Stimulated activated CD4-positive, alpha-beta T cell treated with anti-CD3 and anti-CD28 coated beads, Interleukin-1b, Interleukin-23, amount 100 ng/mL, for 4 hours (primary cell): ENCODE measurements at places on chromosomes 1 and 21.

DNA sequence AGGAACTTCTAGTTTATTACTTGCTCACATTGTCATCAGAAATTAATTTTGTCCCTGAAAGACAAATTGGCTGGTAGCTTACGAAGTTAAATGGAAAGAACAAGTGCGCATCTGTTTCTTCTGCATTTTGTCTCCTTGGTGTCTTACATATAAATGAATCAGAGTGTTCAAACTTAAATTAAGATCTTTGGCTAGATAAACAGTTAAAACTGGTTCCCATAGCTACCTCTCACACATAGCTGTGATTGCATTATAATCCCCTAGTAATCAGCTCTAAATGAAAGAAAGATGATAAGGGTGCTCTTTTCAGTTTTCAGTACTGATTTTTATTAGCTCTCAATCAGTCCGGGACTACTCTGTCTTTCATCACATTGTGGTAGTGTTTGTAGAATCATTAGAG is 124.2 kb upstream of the LMO4 start:
- no peak for DNase-seq

GRCh38 chr1:109091078-109091838 is 694 bp downstream of the TMEM167B start:
- no peak for DNase-seq

GRCh38 chr1:181726320-181727012 is 243.1 kb downstream of the CACNA1E start:
- DNase-seq: no peak

DNA sequence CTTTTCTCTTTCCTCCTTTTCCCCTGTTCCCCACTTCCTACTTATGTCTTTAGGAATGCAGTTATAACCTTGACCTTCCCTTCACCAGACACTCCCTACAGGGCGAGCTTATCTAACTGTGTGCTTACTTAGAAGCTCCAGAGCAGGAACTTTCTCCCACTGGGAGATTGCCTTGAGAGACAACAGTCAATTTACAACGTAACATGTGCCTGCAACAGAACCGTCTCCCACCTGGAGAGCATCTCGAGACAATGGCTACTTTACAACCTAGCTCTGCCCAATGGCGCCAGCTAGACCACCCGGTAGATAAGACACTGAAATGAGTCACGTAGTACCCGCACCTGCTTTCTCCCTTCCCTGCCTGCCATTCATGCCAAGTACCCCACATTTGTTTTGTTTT is 16.7 kb downstream of the HMGN1 start:
- DNase-seq: no peak

DNA sequence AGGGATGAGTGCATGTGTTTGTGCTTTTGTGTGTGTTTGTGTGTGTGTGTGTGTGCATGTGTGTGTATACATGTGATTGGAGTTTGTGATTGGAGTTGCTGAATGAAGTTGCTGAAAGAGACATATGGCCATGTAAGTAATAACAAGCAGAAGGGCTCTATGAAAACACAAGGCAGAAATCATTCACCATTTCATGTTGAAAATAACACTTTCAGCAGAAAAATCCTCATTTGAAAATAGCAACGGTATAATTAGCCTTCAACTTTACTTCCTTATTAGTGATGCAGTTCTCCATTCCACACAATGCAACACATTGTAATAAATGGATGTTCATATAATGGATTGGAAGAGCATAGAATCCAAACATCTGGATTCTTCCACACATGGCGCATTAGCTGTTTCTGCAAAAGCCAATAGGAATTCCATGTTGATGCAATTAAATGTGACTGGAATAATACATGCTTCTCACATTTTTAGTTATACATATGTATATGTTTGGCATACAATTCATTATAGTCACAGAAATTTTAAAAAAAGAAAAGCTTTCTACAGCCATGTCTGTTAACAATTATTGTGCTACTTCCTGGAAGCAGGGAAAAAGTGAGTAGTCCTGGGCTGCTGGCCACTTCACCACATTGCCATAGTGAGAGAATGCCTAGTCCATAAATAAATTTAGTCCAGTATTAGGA is 538.0 kb downstream of the LTN1 start:
- DNase-seq: no peak

DNA sequence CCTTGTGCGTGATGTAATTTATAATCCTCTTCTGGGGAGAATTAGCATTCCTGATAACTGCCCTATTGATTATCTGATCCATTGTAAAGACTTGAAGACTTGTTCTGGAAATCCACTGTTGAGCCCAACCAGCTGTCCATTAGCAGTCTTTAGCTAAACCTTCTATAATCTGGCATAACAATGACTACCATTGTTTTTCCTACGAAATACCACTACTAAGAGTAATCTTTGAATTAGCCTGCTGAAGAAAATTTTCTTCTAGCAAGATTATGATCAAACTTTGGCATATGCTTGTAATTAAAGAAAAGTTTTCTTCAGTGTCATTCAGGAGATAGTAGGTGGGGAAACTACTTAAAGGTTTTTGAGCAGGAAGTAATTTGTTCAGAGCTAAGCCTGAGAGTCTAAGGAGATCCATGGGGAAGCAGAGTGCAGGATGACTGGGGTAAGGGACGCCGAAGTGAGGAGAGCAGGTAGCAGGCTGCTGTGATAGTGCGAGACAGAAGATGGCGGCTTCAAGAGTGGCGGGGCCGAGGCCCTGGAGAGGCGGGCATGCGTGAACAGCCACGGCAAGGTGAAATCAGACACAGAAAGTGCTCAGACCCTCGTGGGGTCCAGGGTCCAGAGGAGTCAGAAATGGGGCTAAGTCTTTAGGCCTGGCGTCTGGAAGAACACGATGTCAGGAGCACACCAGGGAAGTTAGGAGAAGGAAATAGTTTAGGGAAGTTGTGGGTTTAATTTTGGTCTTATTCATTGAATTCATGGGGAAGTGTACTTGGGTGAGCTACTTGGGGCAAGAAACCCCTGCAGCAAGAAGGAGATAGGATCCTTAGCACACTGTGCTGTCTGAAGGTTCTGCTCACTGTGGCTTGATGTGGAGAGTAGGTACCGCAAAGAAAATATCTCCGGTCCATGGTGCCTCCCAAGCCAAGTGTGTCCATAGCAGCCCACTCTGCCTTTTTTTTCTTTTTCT is 112.6 kb upstream of the ADAR start:
- no peak for DNase-seq

DNA sequence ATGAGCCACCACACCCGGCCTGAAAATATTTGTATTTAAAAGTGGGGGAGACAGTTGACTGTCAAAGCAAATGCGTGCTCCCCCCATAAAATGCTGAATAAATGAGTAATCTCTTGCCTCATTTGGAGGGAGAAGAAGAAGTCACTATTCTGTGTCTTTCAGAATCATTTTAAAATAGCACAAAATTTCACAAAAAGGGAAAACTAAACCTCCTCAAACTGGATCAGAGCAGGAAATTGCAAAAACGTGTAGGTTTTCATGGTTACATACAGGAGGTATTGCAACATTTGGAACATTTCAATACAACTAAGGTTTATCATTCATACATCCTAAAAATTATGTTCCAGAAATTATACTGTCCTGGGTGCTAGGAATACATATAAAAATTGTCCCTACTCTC is 13.6 kb downstream of the MTF1 start:
- no peak for DNase-seq

GRCh38 chr1:116690849-116691406 is 23.4 kb upstream of the IGSF3 start:
- no peak for DNase-seq

DNA sequence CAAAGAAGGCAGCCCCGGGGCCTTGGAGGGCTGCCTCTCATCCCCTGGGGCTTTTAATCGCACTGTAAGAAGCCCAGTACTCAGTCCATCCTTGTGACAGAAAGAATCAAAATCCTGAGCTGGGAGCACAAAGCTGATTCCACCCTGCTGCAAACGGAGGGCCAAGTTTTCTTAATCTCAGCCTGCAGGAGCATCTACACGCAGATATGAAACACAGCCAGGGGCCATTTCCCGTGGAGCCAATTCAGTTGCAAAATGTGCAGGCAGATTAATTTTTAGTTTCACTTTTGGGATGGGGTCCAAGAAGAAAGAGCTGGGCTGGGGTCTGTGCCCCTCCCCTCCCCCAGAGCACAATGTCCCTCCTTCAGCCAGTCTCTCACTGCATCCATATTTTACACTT is 4.4 kb downstream of the LYPD8 start:
- DNase-seq: no peak

- no peak for DNase-seq
Observed at GRCh38 chr1:7596126-7596965, 174.8 kb upstream of the VAMP3 start.

- DNase-seq: no peak
Observed at GRCh38 chr21:46626975-46627501, 8.4 kb upstream of the PRMT2 start.

DNA sequence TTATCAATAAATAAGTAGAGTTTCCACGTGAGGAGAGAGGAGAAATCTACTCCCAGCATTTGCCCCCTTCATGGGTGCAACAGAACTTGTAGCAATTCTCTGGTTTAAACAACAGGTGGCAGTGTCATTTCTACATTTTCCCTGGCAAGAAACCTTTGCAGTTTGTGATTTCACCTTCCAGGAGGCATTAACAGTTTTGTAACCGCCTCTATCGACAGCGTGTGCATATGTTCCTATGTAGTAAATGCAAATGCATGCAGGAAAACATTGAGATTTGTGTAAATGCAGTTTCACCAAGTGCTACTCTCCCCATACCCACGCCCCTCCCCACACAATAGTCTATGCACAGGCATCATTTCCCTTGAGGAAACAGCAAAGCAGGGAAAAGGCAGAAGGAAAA is 494.7 kb downstream of the SMYD3 start:
- DNase-seq: no peak

DNA sequence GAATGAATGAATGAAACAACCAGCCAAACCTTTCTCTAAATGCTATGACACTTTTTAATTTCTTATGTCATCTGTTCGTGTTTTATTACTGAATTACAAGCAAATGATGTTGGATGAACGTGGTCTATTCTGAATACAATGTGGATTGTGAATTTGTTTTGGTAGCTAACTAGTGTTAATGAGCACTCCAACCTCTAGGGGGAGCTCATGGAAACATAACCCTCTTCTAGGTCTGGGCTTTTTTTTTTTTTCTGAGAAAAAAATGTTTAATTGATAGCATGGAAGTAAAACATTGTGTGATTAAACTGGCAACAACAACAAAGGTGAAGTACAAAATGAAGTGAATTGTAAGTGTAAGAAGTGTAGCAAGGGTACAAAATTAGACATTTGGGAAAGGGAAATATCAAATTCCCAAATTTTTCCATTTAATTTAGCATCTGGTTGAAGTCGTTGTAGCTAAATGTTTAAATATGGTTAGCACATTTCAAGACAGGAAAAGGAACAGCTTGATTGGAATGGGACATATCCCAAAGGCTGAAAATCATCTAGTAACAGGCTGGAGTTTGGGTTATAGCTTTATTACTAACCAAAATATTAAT is 42.6 kb upstream of the PTGS2 start:
- DNase-seq: no peak

DNA sequence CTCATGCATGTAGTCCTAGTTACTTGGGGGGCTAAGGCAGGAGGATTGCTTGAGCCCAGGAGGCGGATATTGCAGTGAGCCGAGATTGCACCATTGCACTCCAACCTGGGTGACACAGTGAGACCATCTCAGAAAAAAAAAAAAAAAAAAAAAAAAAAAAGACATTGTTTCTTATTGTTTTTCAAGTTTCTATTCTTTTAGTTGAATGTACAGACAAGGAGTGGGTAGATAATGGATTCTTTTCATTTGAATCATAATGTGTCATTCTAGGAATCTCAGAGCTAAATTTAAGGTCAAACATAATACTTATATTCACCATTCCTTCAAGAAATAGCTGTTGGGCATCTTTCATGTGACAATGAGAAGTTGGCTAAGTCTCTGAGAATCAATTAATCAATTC is 157.0 kb upstream of the C21orf91 start:
- no peak for DNase-seq

DNA sequence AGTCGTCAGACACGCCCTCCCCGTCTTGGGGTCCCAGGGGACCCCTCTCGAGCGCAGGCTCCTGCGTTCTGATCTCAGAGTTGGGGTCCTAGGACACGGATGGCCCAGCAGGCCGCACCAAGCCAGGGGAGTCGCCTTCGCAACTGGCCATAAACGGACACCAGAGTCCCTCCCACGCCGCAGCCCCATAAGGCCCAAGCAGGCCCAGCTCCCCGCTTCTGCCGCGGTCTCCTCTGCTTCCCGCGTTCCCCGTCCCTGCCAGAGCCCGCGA is 633 bp downstream of the DMRTA2 start:
- DNase-seq: no peak

GRCh38 chr1:55313903-55314302 is 98.7 kb upstream of the USP24 start:
- DNase-seq: no peak

DNA sequence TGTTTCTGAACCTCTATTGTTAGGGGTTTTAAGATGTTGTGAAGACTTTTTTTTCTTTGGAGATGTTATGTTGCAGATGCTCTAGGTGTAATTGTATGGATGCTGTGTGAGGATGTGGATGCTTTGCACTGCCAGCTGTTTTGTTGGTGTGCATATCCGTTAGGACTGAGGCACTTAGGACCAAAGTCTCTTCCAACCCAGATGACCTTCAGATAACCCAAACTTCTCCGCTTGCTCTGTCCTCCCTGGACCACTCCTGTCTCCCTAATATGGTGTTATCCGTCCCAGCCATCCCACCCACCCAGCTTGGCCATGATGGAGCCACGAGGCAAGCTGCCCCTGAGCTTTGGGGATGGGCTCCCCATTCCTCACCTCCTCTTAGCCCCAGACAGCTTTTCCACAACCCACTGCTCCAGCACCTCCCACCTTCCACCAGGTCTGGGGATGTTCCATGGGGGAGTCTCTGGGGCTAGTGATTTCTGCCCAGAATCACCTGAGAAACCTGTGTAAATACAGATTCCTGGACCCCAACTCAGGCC is 5.1 kb upstream of the LEFTY2 start:
- DNase-seq: no peak

- no peak for DNase-seq
Observed at GRCh38 chr1:66599346-66599745, 65.4 kb downstream of the SGIP1 start.

DNA sequence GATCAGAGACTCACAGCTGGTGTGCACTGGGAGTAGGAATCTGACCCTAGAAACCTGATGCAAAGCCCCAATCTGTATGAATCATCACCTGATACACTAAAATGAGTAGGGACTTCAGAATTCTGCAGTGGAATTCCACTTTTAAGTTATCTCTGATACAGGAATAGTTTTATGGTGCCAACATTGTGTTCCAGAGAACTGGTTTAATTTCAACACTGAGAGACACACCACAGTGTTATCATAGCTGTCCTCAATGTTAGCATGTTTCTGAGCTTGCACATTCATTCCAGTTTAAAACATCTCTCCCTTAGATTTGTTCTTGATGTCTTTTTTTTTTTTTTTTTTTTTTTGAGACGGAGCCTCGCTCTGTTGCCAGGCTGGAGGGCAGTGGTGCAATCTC is 7.1 kb downstream of the UTS2 start:
- DNase-seq: no peak

DNA sequence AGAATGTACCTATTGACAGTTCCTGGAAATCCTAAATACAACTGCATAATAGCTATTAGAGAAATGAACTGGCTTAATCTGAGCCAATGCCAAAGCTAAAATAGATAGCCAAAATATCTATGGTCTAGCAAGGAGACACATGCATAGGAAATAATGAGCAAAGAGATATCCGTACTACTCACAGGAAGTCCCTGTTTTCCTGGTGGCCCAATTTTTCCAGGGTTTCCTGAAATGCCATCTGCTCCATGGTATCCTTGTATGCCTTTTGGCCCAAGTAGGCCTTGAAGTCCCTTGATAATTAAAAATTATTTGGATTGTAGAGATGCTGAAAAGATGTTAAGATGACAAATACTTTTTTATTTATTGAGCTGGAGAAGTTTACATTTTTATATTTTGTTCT is 108.4 kb upstream of the ZNHIT6 start:
- DNase-seq: no peak
